Fibroblast of the conjunctiva (primary cell): ENCODE measurements at places on chromosomes 12 and 14.

DNA sequence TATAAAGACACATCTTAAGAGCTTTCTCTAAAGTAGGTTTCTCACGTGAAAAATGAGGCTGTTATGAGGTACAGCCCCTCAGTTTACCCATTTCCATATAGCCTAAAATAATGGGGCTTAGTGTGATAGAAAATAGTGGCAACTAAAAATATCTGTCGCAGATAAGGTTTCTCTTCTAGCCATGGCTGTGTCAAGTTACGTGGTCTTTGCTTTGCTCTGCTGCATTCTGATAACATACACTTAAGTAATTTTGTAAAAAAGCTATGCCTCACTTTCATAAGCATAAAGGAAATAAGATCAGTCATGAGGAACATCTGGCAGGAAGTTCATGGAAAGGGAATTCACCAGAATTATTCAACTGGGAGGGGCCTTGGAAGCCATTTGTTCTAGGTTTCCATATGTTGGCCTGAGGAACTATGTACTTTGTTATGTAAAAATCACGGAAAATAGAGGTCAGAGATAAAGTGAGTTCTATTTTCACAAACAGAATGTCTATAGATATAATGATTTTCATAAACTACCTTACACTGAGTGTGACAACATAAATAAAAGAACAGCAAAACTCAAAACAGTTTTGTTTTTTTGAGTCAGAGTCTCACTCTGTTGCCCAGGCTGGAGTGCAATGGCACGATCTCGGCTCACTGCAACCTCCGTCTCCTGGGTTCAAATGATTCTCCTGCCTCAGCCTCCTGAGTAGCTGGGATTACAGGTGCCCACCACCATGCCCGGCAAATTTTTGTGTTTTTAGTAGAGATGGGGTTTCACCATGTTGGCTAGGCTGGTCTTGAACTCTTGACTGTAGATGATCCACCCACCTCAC, 195.6 kb upstream of the KRR1 start:
- no peak for DNase-seq

GRCh38 chr12:121467638-121468498, 68.0 kb downstream of the RNF34 start:
- no peak for DNase-seq

GRCh38 chr14:90053044-90053443, 8.8 kb upstream of the KCNK13 start:
- no peak for DNase-seq

DNA sequence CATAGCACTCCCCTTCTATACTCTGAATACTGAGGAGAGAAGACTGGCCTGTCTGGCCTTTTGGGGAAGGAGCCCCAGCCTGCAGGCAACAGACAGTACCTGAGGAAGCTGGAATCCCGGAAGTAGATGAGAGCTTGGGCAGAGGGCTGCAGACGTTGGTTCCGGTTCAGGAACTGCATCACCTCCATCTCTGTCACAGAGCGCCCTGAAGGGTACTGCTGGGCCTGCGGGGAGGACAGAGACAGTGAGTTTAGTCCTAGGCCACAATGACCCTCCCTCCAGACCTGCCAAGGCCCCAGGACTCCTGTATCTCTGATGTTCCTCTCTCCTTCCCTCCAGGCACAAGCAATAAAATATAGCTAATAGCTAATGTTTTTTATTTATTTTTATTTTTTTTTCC, 28.4 kb downstream of the TEP1 start:
- DNase-seq, result no peak

DNA sequence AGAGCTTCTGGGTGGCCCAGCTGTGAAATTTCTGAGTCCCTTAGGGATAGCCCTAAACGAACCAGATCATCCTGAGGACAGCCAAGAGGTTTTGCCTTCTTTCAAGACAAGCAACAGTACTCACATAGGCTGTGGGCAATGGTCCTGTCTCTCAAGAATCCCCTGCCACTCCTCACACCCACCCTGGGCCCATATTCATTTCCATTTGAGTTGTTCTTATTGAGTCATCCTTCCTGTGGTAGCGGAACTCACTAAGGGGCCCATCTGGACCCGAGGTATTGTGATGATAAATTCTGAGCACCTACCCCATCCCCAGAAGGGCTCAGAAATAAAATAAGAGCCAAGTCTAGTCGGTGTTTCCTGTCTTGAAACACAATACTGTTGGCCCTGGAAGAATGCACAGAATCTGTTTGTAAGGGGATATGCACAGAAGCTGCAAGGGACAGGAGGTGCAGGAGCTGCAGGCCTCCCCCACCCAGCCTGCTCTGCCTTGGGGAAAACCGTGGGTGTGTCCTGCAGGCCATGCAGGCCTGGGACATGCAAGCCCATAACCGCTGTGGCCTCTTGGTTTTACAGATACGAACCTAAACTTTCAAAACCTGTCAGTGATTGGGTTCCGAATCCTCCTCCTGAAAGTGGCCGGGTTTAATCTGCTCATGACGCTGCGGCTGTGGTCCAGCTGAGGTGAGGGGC, 38.9 kb downstream of the DAD1 start:
- DNase-seq, result no peak

DNA sequence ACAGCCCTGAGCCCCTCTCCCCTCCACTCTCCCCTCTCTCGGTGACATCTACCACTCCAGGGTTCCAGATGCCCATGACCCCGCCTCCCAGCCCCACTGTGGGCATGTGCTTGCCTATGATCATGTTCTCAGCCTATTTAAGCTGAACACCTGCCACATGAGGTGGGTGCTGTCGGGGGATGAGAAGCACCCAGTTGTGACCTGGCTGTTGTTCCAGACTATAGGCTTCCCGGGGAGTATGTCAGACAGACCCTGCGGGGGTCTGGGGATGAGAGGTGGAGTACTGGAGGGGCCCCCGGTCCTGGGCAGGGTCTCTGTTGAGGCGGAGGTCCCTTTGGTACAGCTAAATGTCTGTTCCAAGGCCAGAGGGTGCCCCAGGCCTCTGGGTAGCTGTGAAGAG, 6.0 kb downstream of the VSX2 start:
- DNase-seq, result no peak

DNA sequence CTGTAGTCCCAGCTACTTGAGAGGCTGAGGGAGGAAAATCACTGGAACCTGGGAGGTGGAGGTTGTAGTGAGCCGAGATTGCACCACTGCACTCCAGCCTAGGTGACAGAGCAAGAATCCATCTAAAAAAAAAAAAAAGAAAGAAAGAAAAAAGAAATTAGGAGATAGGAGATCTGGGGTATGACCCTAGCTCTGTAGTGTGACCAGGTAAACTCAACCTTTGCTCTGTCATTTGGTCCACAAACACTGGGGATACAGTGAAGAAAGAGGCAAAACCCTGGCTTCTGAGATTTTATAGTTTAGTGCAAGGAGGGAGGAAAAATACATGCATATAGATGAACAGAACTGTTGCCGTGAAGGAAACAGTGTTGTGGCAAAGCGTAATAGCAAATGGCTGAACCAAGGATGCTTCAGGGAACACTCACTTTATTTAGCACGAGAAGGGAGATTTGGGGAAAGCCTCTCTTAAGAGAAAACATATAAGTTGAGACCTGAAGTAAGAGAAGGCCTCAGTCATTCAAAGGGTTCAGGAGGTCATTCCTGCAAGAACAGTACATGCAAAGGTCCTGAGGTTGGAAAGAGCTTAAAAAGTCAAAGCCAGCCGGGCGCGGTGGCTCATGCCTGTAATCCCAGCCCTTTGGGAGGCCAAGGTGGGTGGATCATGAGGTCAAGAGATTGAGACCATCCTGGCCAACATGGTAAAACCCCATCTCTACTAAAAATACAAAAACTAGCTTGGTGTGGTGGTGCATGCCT, 29.6 kb upstream of the ATXN2 start:
- DNase-seq, result no peak

GRCh38 chr14:61188196-61188595, 92.9 kb downstream of the TMEM30B start:
- DNase-seq, result no peak

- peak; percentile 41 for DNase-seq
These were observed 51.3 kb upstream of the RERGL start for GRCh38 chr12:18141048-18141982.

DNA sequence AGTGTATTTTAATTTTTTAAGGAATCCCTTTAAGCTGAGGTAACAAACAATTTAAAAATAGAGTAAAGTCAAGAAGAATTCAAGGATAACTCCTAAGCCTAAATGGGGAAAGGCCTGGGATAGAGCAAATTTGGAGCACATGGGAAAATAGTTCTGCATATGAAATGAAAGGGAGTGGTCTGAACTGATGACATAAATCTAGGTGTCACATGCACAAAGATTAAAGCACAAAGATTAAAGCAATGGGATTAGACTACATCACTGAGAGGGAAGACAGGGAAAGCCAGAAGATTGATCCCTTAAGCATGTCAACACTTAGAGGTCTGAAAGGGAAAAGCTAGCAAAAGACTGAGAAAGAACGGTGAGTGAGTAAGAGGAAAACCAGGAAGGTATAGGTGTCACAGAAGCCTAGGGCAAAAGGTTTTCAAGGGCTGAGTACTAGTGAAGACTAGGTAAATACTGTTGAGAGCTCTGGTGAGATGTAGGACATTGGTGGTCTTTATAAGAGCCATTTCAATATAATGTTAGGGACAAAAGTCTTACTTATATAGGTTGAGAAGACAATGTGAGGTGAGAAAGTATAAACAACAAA, 59.6 kb downstream of the SEC23A start:
- no peak for DNase-seq

DNA sequence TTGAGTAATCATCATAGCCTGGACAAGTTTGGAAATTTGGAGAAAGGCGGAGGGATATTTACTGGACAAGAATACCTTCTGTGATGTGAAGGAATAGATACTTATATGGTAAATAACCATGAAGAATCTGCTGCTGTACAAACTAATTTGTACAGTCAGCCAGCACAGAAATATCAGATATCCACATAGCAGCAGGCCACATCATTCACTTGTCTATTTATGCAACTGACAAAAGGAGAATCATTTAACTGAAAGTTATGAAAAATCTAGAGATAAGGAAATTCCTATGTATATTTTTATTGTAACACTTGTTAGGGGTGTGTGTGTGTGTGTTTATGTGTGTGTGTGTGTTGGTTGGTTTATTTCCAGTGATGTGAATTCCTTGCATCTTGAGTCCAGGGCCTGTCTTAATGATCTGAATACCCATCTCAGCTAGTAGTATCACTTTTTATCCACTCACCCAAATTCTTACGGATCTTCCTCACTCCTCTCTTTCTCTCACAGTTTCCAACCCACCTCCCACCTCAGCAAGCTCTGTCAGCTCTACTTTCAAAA, 10.5 kb upstream of the LRIG3 start:
- no peak for DNase-seq

DNA sequence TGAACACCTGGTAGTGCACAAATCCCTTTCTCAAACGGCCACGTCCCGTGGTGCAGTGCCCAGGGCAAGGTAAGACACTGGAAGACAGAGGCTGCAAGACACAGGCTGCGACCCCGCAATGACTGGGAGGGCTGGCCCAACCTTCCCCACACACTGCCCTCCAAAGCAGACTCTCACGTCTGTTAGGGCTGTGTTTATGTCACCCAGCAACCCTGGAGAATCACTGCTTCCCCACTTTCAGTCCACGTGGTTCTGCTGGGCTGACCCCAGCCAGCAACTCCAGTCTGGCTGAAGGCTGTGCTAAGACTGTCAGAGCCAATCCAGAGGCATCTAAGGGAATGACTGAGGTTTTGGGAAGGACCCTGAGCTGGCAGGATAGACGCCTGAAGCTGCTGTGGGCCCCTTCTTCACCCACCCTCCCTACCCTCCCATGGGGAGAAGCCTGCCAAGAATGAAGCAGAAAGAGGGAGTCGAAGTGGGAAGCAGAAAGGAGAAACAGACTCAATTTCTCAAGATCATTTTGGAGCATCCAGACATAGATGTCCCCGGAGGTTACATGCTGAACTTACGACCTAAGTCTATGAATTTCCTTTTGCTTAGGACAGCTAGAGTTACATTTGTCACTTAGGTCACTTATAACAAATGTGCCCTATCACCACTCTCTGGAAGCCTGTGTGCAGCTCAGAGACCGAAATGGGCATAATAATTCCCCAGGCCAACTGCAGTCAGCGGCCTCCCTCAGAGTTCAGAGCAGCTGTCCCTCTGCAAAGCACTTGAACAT, 11.7 kb downstream of the KDM2B start:
- DNase-seq, result no peak

GRCh38 chr12:96343347-96343954, 56.8 kb downstream of the CDK17 start:
- no peak for DNase-seq

- no peak for DNase-seq
These were observed 8.6 kb upstream of the CD27 start for GRCh38 chr12:6435961-6436715.

DNA sequence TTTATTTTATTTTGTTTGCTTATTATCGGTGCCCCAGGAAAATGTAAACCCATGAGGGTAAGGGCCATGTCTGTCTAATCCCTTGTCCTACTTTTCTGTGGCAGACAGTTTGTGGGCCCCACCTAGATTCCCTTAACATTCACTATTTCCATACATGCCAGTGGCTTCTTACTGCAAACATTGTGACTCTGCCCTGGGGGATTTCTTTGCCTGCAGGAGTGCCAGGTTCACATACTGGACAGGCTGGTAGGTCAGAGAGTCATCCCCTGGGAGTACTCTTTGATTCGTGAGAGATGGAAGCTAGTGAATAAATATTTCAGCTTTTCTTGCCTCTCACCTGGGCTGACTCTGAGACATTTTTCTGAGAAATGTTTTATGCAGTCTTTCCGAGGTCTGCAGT, 122.8 kb upstream of the TBX5 start:
- no peak for DNase-seq

- no peak for DNase-seq
These were observed 2.1 kb downstream of the KRT7 start for GRCh38 chr12:52235001-52235764.

- no peak for DNase-seq
These were observed 7.5 kb upstream of the CHD4 start for GRCh38 chr12:6614513-6615172.
